ENCODE measurements at places on chromosomes 5 and 9.

DNA sequence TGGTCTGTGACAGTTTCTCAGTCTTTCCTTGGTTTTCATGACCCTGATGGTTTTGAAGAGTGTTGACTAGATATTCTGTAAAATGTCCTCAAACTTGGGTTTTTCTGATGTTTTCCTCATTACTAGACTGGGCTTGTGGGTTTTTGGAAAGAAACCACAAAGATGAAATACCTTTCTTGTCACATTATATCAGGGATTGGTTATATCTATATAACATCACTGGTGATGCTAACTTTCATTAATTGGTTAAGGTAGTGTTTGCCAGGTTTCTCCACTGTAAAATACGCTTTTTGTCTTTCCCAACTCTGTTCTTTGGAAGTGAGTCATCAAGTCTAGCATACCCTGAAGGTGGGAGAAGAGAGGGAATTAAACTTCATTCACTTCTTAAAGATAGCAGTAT lies 3.3 kb upstream of the IL31RA start:
- no peak for DNase-seq

DNA sequence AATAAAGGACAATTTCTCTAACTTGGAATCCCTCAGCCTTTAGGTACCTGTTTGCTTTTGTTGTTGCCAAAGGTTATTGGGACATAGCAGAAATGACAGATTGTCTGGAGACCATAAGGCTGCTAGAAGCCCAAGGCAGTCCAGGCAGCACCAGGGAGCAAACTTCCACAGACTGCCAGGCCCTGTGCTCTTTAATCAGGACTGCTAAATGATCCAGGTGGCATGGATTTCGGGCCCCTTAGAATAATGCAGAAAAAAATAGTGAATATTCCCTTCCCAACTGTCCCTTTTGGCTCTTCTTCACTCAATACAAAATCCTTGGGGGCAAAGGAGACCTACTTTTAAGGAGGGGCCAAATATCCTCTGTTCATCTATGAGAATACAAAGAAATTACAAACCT lies 73.9 kb downstream of the GABRA1 start:
- no peak for DNase-seq

DNA sequence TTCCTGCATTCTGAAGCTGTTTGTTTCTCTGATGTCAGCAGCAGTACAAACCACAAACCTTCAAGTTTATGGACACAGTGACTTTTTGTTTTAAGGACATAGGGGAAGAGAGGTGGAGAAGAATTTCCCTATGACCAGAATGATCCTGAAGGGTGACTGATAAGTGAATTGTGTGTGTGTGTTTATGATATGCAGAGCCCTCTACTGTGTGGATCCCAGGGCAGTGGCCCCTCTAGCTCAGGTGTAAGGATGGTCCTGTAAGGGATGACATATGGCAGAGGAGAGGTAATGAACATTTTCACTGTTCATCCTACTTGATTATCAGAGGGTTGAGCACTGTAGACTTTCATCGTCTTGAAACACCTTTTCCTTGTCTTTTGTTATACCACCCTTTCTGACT lies 30.6 kb upstream of the TMED7 start:
- DNase-seq: no peak

GRCh38 chr5:38532165-38532669 lies 24.2 kb downstream of the LIFR start:
- DNase-seq: no peak

Measured in stimulated activated CD4-positive, alpha-beta T cell treated with anti-CD3 and anti-CD28 coated beads, Interleukin-1b, Interleukin-23, amount 100 ng/mL, for 1 hour (primary cell).